Spinal cord (tissue), 10 donors: ENCODE measurements at places on chromosomes 5 and 9.

- DNase-seq, result no peak
Measured at GRCh38 chr5:101829255-101829654, 466.8 kb downstream of the SLCO4C1 start.

DNA sequence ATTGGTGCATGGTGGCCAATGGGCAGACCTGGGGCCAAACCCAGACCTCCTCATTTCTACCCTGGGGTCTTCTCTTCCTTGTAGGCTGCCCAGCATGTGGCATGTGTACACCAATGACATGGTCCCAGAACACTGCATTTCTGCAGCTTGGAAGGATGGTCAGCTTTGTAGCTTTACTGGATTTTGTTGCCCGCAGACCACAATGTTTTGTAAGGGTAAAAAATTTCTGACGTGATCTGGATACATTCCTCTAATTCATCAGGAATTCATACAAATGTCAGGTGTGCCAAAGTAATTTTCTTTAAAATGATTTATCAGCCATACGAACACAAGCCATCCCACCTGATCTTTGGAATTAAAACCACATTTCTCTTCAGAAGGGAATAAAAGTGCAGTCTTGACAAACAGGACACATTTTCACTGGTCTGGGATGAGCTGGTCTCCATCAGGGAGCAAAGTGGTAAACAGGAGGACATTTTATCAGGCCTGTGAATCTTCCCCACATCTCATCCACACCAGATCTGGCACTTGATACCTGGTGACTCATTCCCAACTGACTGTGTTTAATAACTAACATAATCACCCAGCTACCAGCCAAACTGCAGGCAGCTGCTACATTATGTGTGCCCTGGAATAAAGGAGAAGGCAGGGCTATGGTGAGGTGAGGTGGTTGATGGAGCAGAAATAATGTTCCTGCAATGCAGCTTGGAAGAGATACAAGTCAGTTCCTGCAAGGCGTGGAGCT, 103.9 kb downstream of the SPOCK1 start:
- no peak for DNase-seq

DNA sequence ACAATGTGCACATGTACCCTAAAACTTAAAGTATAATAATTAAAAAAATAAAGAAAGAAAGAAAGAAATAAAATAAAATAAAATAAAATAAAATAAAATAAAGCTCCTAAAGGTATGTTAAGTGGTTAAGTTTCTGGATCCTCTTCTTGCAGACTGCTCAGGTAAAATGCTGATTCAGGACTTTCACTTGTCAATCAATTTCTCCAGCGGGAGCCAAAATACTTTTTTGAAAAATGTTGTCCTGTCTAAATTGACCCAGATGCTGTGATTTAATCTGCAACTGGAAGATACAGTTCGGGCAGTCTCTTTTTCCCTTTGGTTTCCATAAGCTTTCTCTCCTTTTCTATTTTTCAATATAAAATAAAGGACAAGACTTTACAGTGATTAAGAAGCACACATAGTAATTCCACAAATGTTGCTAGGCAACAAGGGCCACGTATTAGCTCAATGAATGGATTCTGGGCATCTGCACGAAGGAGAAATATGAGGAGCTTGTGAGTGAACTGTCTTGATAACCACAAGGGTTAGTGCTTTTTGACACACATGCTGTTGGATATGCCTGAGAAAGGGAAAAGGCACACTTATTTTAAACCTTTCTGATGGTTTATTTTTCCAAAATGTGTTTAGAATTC, 38.6 kb downstream of the HTR4 start:
- DNase-seq, result peak; percentile 23

DNA sequence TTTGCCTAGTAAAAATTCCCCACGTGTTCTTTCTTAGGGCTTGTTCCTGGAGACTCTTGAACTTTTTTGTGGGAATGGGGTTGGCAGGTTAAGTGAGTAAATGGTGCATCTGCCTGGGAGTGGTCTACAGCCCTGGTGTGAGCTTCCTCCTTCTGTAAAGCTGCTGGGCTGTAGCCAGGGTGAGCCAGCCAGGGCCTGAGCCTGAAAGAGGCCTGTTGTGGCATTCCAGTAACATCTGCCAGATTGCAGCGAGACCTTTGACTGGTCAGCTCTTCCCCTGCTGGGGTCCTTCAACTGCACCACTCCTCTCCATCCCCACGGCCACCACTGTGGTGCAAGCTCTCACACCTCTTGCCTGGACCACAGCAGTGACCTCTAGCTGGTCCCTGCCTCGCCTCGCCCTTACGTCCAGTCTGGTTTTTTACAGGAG, 47.5 kb downstream of the SLC22A5 start:
- DNase-seq, result peak; percentile 23

GRCh38 chr5:154477382-154478223, 424 bp downstream of the HAND1 start:
- DNase-seq, result no peak

DNA sequence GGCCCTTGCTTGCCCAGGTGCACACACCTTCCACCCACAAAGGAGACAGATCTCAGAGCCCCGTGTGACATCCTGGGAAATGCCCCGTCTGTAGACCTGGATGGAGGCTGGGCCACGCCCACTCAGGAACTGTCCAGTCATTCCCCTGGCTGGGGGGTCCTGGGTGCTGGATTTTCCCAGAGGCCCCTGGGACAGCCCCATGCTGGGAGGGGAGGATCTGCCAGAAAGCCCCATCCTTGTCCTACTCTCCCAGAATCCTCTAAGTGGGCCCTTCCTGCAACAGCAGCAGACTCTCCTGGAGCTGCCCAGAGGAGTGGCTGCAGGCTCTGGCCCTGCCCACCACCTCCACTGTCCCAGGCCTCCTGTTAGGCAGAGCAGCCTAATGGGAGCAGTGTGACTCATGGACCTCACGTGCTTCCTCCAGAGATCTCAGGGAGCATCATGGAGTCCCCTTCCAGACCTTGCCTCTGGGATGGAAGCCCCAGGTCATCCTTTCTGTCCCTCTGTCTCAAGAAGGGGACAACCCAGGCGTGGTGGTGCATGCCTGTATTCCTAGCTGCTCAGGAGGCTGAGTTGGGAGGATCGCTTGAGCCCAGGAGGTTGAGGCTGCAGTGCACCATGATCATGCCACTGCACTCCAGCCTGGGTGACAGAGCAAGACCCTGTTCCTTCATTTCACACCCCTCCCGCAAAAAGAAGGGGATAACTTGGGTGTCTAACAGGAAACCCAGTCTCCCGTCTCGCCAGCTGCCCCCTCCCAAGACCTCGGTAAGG, 51.7 kb downstream of the JADE2 start:
- no peak for DNase-seq
